ENCODE measurements at places on chromosomes 5 and 9.

- no peak for DNase-seq
These were observed 581 bp upstream of the C9orf40 start for GRCh38 chr9:74953235-74953751.

- no peak for DNase-seq
These were observed 53.7 kb upstream of the TEX48 start for GRCh38 chr9:114735704-114736103.

DNA sequence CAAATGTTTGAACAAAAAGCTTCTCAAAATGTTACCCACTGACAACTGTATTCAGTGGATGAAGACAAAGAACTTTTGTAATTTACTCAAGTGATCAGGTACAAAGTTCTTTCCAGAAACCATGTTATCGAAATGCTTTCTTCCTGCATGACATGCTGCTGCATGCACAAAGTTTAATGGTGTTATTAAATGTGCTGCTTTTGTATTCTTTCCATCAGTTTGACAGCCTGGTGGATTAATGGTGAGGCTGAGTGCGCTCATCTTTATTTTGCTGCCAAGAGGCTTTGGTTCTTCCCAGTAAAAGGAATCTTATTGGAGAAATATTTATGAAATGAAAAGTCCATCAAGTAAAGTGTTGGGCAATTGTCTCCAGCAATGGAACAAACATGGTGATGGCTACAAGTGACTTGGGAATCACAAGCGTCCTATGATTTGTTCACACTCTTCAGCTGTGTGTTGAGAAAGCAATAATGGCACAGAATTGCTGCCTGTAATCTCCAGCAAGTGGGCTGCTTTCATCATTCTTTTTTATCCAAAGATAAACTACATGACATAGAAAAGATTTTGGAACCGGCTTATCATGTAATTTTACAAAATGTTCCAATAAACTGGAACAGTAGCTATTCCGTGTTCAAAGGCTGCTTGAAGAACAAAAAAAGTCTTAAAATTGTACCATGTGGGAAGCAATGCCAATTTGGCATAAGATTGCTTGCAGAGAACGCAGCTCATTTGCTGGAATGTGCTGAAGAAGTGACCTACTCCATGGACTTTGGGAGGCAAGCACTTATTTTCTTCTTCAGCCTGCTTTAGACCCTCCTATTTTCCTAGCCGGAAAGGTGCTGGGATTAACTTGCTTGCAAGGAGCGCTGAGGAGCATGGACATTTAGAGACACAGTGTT is 153.1 kb downstream of the HSD17B3 start:
- no peak for DNase-seq

GRCh38 chr5:74059706-74060105 is 433.7 kb downstream of the ARHGEF28 start:
- no peak for DNase-seq

- no peak for DNase-seq
These were observed 140.2 kb downstream of the NFIB start for GRCh38 chr9:14173713-14174112.

DNA sequence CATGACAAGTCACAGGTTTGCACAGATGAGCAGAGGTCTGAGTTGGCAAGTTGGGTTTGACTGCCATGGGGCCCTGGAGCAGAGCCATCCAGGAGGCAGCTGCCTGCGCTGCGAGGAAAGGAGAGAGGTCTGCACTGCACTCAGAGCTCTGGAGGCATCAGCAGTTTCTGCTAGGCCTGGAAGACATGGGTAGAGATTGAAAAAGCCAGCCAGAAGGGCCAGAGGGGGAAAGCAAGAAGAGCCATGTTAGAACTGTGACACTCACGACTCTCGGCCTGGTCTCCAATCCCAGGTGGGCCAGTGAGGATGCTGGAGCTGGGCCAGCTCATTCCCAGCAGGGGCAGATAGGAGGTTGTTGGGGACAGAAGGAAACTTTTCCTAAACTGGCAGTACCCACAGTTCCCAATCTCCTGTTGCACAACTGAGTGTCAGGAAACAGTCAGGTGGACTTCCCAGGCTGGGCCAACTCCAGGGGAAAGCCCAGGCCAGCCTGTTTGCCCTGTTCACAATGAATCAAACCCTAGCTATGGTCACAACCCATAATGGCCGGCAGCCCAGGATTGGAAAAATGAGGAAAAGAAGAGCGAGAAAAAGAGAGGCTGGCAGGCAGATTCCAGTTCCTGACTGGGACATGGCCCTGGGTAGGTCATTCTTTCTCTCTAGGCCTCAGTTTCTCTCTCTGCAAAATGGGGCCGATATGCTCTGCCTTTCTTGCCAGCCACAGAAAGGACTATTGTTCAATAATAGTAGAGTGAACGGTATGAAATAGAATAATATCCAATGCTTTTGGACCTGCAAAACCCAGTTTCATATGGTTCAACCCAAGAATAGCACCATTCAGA is 7.8 kb upstream of the ORM1 start:
- no peak for DNase-seq

- no peak for DNase-seq
These were observed 343.0 kb upstream of the SGCD start for GRCh38 chr5:155983954-155984353.

DNA sequence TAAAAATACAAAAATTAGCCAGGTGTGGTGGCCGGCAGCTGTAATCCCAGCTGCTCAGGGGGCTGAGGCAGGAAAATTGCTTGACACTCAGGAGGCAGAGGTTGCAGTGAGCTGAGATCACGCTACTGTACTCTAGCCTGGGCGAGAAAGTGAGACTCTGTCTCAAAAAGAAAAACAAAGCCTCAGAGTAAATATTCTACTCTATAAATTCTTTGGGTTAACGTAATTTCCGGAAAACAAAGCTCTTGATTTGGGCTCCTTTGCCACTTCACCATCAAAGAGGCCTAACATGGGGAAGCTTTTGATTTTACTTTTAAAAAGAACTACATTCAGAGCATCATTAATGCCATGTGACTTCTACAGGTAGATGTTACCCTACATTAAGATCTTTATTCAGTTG is 103.1 kb downstream of the SERINC5 start:
- DNase-seq = no peak

GRCh38 chr9:9914174-9914573 is 698.6 kb downstream of the PTPRD start:
- DNase-seq = no peak

DNA sequence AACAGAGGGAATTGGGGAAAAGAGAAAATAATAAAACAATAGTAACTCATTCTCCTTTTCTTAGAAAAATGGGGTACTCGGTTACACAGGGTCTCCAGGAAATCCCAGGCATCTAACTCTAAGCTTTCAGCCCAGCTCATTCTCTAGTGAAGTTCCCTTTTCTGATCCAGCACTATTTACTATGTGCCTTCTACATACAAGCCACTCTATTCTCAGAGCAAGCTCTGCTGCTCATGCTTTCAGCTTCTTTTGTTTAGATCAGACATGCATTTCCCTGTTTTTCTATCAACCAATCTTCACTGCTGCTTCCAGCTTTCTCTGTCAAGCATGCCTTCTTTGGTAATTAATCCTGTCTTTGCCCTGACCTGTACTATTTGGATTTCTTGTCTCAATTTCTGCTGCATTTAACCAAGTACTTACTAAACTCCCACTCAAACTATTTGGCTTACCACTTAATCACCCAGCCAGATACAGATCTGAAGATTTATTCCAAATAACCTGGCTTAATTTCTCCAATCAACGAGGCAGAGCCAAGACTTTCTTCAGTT is 25.3 kb downstream of the OSMR start:
- no peak for DNase-seq

DNA sequence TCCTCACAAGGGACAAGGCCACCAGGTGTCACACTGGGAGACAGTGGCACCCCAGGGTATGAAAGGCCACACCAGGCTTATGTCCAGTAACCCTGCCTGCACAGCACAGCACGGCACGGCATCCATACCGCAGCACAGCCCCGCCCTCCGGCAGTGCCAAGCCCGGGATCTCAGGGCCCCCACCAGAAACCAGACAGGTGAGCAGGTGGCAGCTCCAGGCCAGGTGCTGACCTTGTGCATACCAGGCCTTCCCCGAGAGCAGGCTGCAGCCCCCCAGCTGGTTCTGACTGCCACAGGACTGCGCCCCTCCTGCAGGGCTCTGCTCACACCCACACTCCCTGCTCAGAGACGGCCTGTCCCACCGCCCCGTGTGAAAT is 56.5 kb downstream of the ADAMTS2 start:
- DNase-seq = no peak
